K562 (cell line): ENCODE measurements at places on chromosomes 13 and 19.
A peak's percentile ranks its signal among the peaks of the same experiment; 100 is the strongest.

- no peak overlapping the region for H3K27ac ChIP-seq
- no peaks in the 10 kb centered on the region for H3K27me3 ChIP-seq
- H3K36me3 ChIP-seq = peaks cover 18% of the 10 kb centered on the region; the same call in 1 of the 3 replicates
- no peak overlapping the region for H3K4me3 ChIP-seq
Observed at GRCh38 chr13:28147495-28147894, 9.2 kb downstream of the PAN3 start.

GRCh38 chr13:96632536-96633320, 361.5 kb downstream of the OXGR1 start:
- no peaks in the 10 kb centered on the region for H3K36me3 ChIP-seq
- DNase-seq = no peak
- H3K27me3 ChIP-seq = no peaks in the 10 kb centered on the region
- H3K27ac ChIP-seq = no peak overlapping the region

DNA sequence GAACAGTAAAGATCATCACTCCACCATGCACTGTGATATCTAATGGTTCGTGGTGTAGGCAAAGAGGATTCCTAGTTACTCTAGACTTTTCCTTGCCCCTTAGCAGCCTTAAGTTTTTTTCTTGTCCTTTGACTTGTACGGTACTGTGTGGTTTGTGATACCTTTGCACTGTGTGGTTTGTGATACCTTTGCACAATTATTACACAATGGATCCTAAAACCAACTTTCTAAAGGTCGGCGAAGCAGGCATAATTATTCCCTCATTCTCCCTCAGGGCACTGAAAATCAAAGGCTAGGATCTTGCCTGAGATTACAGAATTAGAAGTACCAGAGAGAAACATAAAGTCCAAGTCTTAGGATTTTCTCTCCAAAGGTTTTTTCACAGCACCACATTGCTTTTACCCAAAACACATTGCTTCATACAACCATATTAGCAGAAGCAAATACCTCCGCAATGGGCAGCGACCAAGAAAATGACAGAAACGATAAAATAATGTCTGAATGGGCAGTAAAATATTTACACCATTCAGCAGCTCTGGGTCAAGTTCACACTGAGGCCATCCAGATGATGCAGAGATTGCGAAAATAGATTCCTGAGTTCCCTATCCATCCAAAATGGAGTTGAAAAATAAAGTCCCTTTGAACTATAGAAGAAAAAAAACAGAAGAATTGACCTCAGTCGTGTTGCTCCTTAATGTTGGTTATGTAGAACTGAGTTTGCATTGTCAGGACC, 106.4 kb downstream of the FGF14 start:
- no peak overlapping the region for H3K4me3 ChIP-seq
- no peak for DNase-seq
- no peaks in the 10 kb centered on the region for H3K36me3 ChIP-seq
- no peaks in the 10 kb centered on the region for H3K4me1 ChIP-seq
- no peaks in the 10 kb centered on the region for H3K27me3 ChIP-seq
- H3K27ac ChIP-seq = no peak overlapping the region

GRCh38 chr13:27053210-27053884, 118.3 kb downstream of the USP12 start:
- no peak overlapping the region; the same call in 2 of the 3 replicates for H3K27ac ChIP-seq
- peaks cover 17% of the 10 kb centered on the region for H3K4me1 ChIP-seq
- H3K4me3 ChIP-seq = no peak overlapping the region
- DNase-seq = peak; percentile 42
- H3K36me3 ChIP-seq = no peaks in the 10 kb centered on the region

DNA sequence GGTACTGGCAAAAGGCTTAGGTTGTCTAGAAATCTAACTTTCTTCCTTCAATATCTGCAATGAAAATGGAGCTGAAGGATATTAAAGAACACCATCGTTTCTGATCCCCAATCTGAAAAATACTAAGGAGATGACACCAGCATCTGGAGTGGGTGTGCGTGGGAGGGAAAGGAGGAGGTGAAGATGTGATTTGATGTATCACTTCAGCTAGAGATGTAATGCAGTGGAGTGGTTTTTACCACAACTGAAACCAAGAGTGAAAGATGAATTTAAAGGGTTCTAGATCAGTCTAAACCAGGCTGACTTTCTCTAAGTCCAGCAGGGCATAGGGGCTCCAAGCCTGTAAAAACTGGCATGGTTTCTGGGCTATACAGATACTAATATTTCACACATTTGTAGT, 148.4 kb downstream of the AKAP11 start:
- no peak overlapping the region for H3K4me3 ChIP-seq
- H3K4me1 ChIP-seq = no peaks in the 10 kb centered on the region

DNA sequence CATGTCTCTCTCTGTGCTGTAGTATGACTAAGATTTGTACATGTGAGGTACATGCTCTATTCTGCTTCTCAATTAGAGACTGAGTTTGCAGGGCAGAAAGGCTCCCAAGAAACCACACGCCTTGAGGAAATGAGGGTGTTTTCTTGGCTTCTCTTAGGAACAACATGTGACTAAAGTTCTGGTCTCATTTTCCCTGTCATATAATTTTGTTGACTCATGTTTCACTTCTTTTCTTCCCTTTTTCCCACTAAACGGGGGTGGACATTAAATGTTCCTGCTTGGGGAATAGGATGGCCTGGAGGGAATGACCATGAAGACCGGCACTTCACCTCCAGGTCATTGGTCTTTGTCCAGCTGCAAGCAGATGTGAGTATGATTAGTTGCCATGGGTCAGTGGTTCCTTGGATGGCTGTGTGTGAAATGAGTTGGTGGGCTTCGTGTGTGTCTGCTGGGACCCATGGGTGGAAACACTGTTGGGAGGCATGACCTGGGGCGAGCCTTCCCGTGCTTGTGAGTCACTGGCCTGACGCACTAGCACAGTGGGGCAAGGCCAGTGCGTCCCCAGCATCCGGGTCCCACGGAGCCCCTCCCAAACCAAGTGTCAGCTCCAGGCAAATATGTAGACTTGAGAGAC, 56.6 kb downstream of the COL4A1 start:
- no peak for DNase-seq
- no peak overlapping the region for H3K4me3 ChIP-seq
- H3K4me1 ChIP-seq = no peaks in the 10 kb centered on the region
- peaks cover 29% of the 10 kb centered on the region for H3K27me3 ChIP-seq
- no peaks in the 10 kb centered on the region for H3K36me3 ChIP-seq

GRCh38 chr19:46812977-46813838, 24.8 kb upstream of the SLC1A5 start:
- no peaks in the 10 kb centered on the region for H3K27me3 ChIP-seq
- peaks cover 30% of the 10 kb centered on the region for H3K4me1 ChIP-seq
- H3K36me3 ChIP-seq = no peaks in the 10 kb centered on the region
- H3K27ac ChIP-seq = peak overlapping the region; percentile 21; the same call in 1 of the 3 replicates
- H3K4me3 ChIP-seq = no peak overlapping the region

- peaks cover 50% of the 10 kb centered on the region for H3K36me3 ChIP-seq
- no peaks in the 10 kb centered on the region for H3K27me3 ChIP-seq
- H3K4me3 ChIP-seq = peak within 1 kb of the TSS; percentile 99
- peak; percentile 91 for DNase-seq
Observed at GRCh38 chr19:3984908-3985642, at the start of gene EEF2. EEF2 (minus strand) TSS chr19:3985463; CDS start chr19:3985380, 83 bp downstream.
